ENCODE measurements at places on chromosomes 6 and 20.

DNA sequence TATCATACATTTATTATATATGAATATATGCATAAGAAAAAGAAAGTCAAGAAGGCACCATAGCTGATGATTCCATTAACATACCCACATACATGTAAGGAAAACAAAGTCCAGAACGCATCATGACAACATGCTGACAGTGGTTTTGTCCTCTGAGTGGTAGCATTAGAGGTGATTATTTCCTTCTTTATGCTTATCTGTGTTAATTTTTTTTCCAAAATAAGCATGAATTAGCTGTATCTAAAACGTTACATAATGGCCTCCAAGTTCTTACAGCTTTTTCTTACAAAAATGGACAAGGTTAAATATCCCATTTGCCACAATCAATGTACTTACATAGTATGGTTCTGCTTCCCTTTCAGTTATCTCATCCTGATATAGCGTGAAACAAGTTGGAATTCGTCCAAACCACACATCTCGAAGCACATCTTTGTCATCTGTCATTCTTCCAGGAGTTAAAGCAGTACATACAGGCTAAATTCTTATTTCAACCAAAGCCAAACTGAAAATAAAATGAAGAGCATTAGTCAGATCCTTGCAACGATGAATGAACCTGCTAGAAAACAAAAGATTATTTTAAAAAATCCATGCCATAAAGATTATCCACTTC, 9.7 kb downstream of the ATG5 start:
- DNase-seq = no peak

DNA sequence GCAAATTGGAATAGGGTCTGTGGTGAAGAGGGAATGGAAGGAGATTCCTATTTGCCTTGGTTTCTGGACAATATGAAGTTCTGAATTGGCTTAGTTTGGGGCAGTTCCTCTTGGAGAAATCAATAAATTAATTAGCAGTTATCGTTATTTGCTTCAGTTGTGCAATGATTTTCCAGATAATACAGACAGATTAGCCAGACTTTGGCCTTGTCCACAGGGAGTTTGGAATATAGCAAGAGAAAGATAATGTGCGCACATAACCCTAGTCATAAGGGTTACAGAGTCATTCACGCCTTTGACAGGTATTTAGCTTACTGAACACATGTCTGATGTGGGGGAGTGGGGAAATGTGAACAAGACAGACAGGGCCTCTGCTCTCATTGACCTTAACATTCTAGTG, 1.3 kb downstream of the ATRN start:
- DNase-seq = no peak

DNA sequence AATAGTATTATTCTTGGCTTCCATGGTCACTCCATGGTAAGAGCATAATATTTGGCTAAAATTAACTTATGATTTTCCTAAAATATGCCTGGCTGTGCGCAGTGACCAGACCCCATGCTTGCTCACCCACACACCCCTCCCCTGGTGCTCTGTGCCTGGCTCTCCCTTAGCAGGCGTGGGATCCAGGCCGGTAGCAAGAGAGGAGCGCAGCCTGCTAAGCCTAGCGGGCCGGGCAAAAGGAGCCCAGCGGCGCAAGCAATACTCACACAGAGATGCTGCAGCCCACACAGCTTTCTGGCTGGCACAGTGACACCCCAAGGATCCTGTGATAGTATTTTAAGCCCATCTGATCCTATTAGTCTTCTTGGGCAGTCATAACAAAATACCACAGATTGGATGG, 79.8 kb upstream of the EYS start:
- DNase-seq = no peak

DNA sequence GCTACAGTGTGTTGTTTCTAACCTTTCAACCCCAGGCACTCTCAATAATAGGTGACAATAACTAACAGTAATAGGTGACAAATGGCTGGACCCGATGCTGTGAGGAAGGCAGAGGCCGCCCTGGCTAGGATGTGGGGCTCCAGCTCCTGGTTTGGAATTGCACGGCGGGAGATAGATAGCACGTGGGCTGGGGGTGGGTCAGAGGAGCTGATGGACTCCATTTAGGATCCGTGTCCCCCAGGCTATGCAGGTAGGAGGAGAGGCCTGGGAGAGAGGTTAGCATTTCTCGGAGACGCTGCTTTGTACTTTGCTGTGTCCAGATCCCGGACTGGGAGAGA, 61.4 kb downstream of the EZR start:
- DNase-seq = no peak

- DNase-seq = no peak
Measured at GRCh38 chr20:48026981-48027592, 241.8 kb upstream of the SULF2 start.

DNA sequence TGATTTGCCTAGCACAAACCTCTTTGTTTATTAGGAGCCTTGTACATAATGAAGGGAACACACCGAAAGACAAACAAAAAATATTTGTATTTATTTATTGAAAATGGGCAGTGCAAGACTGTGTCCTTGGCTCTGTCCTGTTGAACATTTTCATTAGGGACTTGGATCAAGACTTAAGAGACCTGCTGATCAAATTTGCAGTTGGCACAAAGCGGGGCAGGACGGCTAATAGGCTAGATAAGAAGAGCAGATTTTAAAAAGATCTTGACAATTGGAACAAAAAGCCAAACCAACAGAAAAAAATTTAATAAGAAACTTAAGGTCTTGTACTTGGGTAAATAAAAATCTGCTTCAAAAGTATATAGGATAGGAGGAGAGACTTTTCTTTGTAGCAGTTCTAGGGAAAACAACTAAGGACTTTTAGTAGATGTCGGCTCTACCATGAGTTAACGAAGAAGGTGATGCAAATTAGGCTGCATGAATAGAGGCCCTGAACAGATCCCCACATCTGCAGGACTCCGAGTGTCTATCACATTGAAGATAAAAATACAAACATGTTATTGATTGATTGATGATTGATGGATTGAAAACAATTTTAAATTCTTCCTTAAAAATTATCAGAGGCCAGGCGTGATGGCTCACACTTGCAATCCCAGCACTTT, 124.1 kb upstream of the SPACA1 start:
- DNase-seq = no peak

DNA sequence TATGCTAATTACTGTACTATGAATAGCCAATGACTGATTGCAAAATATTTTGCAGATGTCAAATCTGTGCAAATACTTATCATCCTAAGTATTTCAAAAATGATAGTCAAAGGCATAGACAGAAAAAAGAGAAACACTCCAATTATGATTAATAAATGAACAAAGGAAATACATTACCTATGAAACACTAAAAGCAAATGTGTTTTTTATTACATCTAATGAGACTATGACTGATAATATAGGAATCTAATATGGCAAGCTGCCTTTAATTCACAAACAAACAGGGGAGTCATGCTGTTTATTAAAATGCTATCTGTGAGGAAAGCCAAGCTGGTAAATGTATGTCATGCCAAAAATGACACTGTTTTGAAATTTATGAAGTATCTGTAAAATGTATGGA, 713.2 kb upstream of the NRSN1 start:
- no peak for DNase-seq

DNA sequence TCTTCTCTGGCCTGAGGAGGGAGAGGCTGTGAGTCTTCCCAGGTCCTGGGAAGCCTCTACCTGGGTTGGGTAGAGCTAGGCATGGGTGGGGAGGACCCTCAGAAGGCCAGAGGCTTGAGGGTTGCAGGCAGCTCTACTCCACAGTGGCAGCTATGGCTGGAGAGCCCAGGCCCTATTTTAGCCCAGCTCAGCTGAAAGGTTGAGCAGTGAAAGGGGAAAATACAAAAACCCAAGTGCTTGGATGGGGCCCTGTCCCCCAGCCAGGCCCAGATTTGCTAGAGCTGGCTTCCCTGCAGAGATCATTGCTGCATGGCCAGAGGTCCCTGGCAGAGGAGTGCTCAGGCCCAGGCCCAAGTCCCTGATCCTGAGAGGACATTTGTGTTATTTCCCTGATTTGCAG, 45.7 kb downstream of the SUN5 start:
- no peak for DNase-seq

- no peak for DNase-seq
Measured at GRCh38 chr6:34396518-34396917, 4.0 kb upstream of the NUDT3 start.

DNA sequence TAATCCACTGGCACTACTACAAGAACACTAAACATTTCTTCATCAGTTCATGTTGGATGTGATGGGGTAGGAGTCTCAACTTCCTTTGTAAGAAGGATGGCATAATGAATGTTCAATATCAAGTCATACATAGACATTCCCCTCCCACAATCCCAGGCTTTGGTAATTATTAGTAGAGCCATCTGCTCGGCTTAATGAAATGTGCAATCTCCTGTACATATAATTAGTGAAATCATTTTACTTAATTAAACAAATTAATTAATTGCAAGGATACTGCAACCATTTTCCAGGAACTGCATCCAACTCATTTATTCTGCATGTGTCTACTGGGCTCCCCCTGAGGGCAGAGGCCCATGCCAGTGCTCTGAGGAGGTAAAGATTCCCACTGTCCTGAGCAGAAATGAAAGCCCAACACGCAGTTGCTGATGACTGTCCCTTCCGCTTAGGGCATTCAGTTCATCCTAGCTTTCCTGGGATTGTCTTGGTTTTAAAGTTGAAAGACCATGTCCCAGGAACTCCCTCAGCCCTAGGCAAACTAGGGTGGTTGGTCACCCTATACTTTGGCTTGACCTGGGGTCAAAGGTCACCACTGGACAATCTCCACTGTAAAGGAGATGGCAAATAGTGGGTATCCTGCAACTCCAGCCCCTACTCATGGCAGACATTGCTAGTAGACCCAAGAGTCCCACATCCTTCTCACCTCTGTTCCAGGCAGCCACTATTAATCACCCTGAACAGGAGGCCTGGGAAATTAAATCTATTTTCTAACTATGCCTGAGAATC, 109.8 kb downstream of the TRERF1 start:
- DNase-seq = no peak

DNA sequence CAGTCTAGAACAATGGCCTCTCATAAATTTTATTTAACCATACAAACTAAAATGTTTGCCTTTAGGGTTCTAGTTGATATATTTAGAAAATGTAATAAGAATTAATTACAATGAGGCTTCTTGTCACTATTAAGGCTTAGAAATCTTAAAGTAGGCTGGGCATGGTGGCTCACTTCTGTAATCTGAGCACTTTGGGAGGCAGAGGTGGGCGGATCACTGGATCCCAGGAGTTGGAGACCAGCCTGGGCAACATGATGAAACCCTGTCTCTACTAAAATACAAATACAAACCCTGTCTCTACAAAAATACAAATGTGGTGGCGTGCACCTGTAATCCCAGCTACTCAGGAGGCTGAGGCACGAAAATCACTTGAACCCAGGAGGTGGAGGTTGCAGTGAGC, 99.0 kb upstream of the ADGRF1 start:
- DNase-seq = no peak

GRCh38 chr6:130694606-130695005, 132.6 kb upstream of the SMLR1 start:
- no peak for DNase-seq

GRCh38 chr6:27178407-27178730, 69.1 kb upstream of the PRSS16 start:
- DNase-seq = no peak

- no peak for DNase-seq
Measured at GRCh38 chr6:45293306-45293705, 34.8 kb upstream of the RUNX2 start.

- no peak for DNase-seq
Measured at GRCh38 chr6:123986938-123987337, 183.3 kb downstream of the NKAIN2 start.

GRCh38 chr6:125097186-125097585, 56.4 kb upstream of the TPD52L1 start:
- no peak for DNase-seq

DNA sequence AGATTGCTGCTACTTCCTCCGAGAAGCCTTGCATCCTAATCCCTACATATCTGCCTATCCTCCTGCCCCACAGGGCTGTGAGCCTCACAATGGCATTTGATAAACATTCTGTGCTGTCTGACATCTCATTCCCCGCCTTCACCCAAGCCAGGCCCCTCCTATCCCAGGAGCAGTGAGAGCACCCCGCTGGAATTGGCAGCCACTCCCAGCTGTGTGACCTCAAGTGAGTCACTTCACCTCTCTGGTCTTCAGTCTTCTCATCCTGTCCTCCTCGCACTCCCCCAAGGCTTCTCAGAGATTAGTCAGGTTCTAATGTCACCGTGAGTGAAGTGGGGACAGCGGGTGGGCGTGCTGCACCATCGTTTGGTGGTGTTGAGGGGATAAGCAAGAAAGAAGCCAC, 81.7 kb downstream of the CDH22 start:
- no peak for DNase-seq

DNA sequence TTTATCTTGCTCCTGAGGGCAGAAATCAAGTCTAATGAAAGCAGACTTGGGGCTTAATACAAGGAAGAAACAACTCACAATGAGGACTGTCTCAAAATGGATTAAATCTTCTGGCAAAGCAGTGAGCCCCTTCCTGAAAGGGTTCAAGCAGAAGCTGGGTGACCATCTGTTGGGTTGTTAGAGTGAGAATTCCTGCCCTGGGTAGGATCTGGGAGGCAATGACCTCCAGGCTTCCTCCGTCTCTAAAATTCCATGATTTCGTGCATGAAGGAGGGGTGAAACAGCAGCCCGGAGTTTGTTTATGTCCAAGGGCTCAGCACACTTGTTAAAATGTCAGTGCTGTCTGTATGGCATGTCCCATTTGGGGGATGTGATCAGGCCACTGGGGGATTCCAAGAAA, 64.0 kb upstream of the KCNK16 start:
- DNase-seq = no peak

- no peak for DNase-seq
Measured at GRCh38 chr6:57190140-57190539, 18.0 kb downstream of the BAG2 start.

- no peak for DNase-seq
Measured at GRCh38 chr6:16776394-16777017, 15.2 kb upstream of the ATXN1 start.

- DNase-seq = no peak
Measured at GRCh38 chr6:32081168-32081990, 27.8 kb downstream of the TNXB start.

- no peak for DNase-seq
Measured at GRCh38 chr6:18720075-18720474, 332.9 kb downstream of the RNF144B start.

DNA sequence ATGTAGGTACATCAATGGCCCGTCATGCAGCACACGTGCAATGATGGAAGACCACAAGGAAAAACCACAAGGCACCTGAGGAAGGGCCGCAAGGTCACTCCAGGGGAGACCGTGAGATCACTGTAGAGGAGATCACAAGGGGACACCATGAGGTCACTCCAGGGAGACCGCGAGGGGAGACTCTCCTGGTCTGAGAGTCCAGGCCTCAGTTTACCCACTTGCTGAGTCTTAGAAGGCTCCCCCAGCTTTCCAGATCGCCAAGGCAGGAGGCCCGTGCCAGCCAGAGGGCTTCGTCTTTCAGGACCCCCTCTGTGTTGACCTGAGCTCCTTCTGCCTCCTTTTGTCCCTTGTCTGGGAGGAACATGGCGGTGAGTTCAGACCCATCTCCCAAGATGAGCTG, 232.2 kb downstream of the ERMARD start:
- no peak for DNase-seq

- no peak for DNase-seq
Measured at GRCh38 chr20:2287504-2287903, 8.3 kb upstream of the TGM3 start.

GRCh38 chr20:36340593-36340990, 34.5 kb downstream of the DLGAP4 start:
- no peak for DNase-seq

Measured in stimulated activated CD4-positive, alpha-beta T cell treated with anti-CD3 and anti-CD28 coated beads, Interleukin-1b, Interleukin-23, amount 100 ng/mL, for 1 hour (primary cell).